ENCODE measurements at places on chromosomes 7 and 10. TPM values are rescaled to one million over a fixed set of nuclear protein-coding genes. Genes with fewer than 3 reads are reported as not detected.

GRCh38 chr7:108097703-108098102 is 32.5 kb downstream of the LAMB4 start:
- no peak for DNase-seq

- DNase-seq, result peak; percentile 68
Measured at GRCh38 chr7:4189131-4189570, 492.9 kb upstream of the FOXK1 start.

DNA sequence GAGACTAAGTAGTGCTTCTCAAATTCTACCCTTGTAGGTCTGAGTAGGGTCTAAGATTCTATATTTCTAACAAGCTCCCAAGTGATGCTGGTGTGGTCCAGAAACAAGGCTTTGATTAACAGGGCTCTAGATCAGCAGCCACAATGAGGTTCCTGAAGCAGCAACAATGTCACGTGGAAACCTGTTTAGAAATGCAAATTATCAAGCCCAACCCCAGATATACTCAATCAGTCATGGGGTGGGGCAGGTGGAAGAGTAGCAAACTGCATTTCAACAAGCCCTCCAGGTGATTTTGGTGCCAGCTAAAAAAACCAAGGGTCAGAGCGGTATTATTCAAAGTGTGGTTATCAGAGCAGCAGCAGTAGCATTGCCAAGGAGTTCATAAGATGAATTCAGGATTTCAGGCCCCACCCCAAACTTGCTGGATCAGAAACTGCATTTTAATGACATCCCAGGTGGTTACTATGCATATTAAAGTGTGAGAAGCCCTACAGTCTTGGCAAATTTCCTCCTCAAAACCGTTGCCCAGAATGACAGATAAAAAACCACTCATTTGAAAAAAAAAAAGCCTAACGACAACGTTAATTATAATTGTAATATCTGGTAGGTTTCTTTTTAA is 199.2 kb downstream of the AHR start:
- DNase-seq, result no peak

DNA sequence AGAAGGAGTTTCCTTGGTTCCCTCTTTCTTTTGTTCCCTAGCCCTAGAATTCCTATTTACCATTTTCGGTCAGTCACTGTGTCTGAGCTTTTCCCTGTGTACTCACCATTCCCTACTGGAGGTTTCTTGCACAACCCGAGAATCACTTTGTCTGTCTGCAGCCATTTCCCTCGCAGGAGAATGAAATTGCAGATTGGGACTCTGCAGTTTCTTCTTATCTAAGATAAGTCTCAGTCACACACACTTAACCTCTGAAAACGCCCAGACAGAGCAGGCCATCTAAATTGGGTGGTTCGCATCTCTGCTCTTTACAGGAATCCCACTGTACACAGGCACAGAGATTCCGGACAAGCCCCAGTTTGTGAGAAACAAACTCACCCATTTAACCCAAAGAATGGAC is 58.6 kb upstream of the CNTNAP2 start:
- DNase-seq, result no peak

DNA sequence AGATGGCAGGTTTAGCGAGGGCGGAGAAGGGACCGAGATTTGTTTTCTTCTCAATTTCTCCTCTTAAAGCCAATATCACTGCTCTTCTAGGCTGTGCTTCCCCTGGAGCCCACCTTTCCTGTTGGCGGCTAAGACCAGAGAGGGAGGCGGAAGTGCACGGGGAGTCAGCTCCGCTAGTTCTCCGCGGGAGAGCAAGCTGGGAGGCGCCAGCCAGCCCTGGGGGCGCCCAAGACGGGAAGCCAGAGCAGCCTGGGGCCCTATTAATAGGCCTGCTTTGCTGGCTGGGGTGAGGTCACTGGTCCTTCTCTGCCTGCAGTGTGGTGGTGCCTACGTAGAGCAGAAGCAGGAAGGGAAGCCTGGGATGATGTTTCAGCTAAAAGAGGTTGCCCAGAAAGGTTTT is 61.6 kb downstream of the LSM5 start:
- DNase-seq, result no peak

DNA sequence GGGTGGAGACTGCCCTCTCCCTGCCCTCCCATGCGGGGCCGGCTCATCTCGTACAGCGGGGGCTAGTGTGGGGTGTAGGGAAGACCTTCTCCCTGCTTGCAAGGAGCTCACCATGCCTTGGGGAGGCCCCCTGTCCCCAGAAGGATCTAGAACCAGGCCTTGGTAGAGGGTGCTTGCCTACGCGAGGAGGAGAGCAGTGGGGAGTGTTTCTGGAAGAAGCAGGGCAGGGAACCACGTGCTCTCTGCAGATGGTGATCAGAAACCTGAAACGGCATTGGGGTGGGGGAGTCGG is 2.7 kb downstream of the MAFK start:
- no peak for DNase-seq

GRCh38 chr7:133887459-133887858 is 239.7 kb upstream of the LRGUK start:
- no peak for DNase-seq

DNA sequence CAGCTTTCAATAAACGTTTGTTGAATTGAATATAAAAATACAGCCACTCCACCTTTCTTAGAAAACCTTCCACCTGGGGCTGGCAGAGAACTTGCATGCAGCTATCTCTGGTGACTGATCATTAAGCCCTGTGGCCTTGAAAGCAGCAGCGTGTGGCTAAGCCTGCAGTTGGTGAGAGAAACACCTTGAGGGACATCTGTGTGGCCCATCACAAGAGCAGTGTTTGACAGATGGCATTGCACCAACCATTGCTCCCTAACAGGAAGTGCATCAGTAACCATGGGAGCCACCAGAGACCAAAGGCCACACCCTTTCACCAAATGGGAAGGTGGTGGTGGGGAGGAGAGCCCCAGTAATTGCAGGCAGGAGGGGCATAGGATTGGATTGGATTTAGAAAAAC is 22.4 kb downstream of the RHOBTB1 start:
- no peak for DNase-seq

- no peak for DNase-seq
Measured at GRCh38 chr10:7153750-7154149, 257.1 kb downstream of the SFMBT2 start.

IKZF1 gene
- polyA plus RNA-seq, result 3.2 TPM

PAPOLB gene
- polyA plus RNA-seq, result 0.04 TPM

KNDC1 gene
- polyA plus RNA-seq, result 10.7 TPM

TSPAN13 gene
- polyA plus RNA-seq, result 74.1 TPM

Measured in hindlimb muscle (tissue), 1 donor.